ENCODE measurements at places on chromosomes 3 and 15. TPM values are rescaled to one million over a fixed set of nuclear protein-coding genes. Genes with fewer than 3 reads are reported as not detected.

GRCh38 chr15:72967397-72967796, 84.9 kb upstream of the NEO1 start:
- no peak overlapping the region for H3K4me3 ChIP-seq
- no peaks in the 10 kb centered on the region for H3K36me3 ChIP-seq
- no peaks in the 10 kb centered on the region for H3K4me1 ChIP-seq
- H3K27ac ChIP-seq, result no peak overlapping the region
- DNase-seq, result no peak
- H3K27me3 ChIP-seq, result no peaks in the 10 kb centered on the region

- H3K27me3 ChIP-seq, result no peaks in the 10 kb centered on the region
- no peaks in the 10 kb centered on the region for H3K4me1 ChIP-seq
- H3K27ac ChIP-seq, result no peak overlapping the region
- H3K36me3 ChIP-seq, result no peaks in the 10 kb centered on the region
Observed at GRCh38 chr15:56868170-56868569, 50.3 kb upstream of the TCF12 start.

- H3K4me1 ChIP-seq, result peaks cover 18% of the 10 kb centered on the region
- no peaks in the 10 kb centered on the region for H3K27me3 ChIP-seq
- DNase-seq, result no peak
- no peak overlapping the region for H3K27ac ChIP-seq
- no peak overlapping the region for H3K4me3 ChIP-seq
Observed at GRCh38 chr15:80880086-80880485, 100.9 kb downstream of the CEMIP start.

The OIP5 gene
- 0.19 TPM for polyA plus RNA-seq

The NOX5 gene
- 0.03 TPM for polyA plus RNA-seq

Data from heart left ventricle (tissue), 16 donors.